Activated CD4-positive, alpha-beta T cell treated with anti-CD3 and anti-CD28 coated beads, Interleukin-2, Interleukin-4, amounts not matched to agents 100 ng/mL and 50 ng/mL, durations not matched to agents 16 hours and 8 hours (primary cell): ENCODE measurements at places on chromosomes 7 and 10.

DNA sequence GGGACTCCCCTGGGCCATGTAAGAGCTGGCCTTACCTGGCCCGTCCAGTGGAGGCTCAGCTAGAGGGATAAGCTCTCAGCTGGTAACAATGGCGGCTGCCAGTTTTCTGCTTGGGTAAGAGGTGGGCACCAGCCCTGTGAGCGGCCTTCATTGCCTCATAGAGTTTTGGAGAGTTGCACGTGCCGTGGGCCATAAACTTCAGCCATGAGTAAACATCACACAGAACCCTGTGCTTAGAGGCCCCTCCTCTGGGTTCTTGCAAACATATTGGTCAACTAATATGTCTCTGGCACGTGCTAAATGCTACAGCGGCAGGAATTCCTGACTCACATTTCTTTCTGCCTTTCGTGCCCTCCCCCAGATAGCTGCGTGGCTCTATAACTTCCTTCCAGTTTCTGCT lies 103.9 kb upstream of the LEP start:
- no peak for DNase-seq

- DNase-seq, result peak; percentile 52
These were observed 132.7 kb downstream of the ICA1 start for GRCh38 chr7:8129318-8129659.

- DNase-seq, result no peak
These were observed 17.8 kb downstream of the MET start for GRCh38 chr7:116689790-116690259.

DNA sequence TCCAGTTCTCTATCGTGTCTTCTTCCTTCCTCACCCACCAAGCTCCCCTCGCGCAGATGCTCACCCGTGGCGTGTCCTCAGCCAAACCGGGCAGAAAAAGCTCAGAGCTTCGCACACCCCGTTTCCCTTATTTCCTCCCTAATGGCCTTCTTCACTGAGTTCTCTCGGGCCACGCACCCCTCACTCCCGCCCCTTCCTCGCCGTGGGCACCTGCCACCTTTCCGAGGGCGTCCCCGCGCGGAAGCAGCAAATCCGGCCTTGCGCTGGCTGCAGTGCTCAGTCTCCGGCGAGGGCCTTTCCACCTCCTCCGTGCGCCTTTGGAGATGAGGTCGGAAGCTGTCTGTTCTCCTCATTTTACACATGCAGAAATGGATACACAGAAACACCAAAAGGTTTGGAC lies 12.4 kb upstream of the CALML3 start:
- DNase-seq, result no peak

DNA sequence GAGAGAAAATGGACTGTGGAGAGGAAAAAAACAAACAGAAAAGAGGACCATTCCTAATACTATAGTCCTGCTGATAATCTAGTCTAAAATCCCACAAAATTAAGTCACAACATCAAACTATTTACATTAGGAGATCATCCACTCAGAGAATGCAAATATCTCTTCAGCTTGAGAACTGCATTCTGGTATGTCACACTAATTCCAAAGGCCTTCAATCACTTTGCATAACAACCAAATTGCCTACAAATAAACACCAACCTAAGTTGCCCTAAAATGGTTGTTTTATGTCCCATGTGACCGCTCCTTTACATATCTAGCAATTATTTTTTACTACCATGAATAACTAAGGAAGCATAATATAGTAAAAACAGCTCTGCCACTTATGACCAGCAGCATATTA lies 264.3 kb downstream of the CACNA2D1 start:
- DNase-seq, result no peak

GRCh38 chr7:35866186-35866585 lies 65.3 kb downstream of the SEPTIN7 start:
- DNase-seq, result no peak

DNA sequence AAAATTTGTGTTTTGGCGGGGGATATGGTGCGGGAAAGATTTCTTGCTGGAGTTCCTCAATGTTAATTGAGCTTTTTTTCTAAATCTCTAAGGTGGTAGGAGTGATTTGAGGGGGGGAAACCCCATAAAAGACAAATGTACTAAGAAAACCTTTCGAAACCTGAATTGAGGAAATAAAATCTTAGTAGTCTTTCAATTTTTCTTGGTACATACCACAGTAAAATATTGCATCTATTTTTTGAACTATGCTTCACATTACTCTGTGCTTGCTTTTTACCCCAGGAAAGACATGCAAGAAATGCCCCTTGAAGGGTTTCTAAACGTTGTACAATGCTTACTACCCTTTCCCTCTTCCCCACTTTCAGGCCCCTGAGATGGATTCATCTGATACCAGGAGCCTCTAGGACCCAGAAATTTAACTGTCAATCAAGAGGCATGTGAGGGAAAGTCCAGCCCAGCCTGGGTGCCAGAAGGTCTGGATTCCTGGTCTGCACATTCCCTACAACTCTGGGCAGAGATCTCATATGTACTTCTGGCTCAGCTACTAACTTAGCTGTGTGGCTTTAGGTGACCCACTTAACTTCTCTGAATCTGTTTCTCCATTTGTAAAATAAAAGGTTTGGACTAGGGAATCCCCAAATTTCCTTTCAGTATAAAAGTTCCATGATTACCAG lies 5.8 kb upstream of the PDCD4 start:
- DNase-seq, result no peak

DNA sequence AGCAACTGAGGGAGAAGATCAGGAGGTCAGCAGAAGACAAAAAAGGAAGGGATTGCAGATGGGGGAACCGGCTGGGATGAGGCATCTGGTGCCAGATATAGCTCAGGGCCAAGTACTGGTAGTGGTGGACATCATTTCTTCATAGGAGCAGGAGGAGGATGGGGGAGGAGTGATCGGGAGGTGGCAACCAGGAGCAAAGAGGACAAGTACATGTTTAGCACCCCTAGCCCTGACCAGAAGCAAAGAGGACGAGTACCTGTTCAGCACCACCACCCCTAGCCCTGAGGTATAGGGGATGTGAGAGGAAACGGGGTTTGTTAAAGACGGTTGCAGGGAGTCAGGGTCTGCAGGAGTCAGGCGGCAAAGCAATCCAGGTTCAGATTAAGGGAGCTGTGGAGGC lies 84.5 kb upstream of the NPS start:
- DNase-seq, result no peak

DNA sequence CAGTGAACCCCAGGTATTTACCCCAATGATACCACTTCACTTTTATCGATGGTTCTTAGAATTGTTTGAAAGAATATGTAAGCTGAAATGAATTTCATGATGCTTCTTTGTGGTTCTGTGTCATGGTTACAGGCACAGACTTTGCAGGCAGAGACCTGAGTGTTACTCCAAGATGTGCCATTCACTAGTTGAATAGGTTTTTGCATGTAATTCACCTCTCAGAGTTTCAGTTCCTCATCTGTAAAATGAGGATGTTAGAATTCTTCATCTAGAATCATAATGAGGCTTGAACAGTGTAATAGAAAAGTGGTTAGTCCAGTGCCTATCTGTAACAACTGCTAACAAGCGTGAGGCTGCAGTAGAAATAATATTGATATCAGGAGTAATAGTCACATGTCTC lies 54.6 kb downstream of the VSTM2A start:
- no peak for DNase-seq

DNA sequence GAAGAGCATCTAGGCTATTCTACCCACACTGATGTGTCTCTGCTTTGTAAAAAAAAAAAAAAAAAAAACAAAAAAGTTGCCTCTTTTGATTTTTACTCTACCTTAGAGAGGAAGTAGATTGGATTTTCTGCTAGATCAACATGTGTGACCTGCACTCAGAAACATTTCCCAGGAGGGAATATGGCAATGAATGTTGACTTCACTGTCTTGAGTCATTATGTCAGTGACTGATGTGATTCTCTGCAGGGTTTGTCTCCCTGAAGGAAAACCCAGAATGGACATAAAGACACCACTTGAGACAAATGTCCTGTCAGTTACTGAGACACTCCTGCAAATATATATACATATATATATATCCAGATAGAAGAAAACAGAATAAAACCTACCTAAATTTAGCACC lies 370.3 kb downstream of the BMPER start:
- DNase-seq, result no peak

GRCh38 chr10:122549636-122550035 lies 10.9 kb upstream of the DMBT1 start:
- DNase-seq, result no peak

DNA sequence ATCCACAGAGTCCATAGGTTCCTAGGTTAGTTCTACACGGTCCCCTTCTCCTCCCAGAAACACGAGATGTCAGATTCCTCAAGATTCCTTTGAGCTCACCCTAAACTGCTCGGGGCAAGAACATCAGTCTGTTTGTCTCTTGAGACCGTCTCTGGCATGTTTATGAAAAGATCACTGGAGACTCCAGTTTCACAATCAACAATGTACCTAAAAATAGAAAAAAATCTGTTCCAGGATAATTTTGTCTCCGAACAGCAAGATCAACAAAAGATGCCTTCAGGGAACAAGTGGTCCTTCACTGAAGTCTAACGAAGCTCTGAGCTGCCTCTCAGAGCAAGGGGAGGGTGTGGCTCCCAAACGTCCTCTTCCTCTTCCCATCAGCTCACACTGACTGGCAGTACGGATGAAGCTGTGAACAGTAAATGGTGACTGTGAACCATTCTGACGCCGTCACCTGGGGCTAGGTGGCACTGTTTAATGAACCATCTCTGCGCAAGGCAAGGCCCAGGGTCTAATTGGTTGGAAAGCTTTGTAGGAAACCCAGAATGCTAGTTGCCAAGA lies 156.2 kb upstream of the LYZL1 start:
- DNase-seq, result no peak

- DNase-seq, result no peak
These were observed 145.0 kb downstream of the PRPF18 start for GRCh38 chr10:13731799-13732198.

DNA sequence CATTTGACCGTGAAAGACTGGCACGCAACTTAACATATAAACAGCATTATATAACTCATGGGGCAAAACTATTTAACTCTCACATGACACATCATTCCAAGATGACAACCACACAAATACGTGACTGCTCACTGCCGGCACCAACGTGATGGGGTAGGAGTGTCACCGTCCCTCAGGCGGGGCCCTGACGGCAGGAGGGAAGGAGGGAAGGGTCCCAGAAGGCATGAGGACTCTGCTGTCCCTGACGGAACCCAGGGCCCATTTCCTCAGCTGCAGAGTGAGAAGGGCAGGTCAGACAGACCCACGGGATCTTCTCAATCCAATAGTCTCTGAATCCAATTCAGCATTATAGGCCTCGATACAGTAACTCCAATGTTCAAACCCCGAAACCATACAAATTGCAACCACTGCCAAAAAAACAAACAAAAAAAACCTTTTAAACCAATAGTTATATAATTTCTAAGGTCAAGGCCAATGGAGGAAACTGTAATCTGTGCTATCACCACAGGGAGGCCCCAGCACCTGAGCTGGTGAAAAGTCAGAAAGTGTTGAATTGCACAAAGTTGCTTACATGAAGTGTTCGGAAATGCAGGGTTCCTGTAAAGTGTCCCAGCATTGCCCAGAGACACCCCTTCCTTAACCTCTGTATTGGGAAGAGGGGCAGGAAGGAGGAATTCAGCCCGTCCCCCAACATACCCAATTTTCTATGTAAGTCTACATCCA lies 137.4 kb downstream of the TNS3 start:
- no peak for DNase-seq

- DNase-seq, result no peak
These were observed 600 bp upstream of the DBNL start for GRCh38 chr7:44043902-44044301.

GRCh38 chr7:69640216-69640615 lies 41.9 kb downstream of the AUTS2 start:
- DNase-seq, result no peak

DNA sequence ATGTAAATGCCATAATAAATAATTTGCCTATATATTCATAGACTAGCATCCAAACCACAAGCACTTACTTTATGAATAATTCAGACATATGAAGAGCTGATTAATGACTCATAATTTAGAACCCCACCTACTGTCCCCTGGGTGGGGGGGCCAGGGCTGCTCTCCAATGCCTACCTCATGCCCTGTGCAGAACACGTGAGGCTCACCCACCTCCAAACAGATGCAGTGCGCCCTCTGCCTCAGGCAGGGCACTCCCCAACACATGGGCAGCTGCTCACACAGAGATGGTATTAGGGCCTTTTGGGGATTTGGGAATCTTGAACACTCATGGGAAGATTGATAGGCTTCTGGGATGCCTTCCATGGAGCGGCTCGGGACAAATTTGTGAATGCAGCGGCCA lies 75.1 kb upstream of the INSIG1 start:
- DNase-seq, result no peak

DNA sequence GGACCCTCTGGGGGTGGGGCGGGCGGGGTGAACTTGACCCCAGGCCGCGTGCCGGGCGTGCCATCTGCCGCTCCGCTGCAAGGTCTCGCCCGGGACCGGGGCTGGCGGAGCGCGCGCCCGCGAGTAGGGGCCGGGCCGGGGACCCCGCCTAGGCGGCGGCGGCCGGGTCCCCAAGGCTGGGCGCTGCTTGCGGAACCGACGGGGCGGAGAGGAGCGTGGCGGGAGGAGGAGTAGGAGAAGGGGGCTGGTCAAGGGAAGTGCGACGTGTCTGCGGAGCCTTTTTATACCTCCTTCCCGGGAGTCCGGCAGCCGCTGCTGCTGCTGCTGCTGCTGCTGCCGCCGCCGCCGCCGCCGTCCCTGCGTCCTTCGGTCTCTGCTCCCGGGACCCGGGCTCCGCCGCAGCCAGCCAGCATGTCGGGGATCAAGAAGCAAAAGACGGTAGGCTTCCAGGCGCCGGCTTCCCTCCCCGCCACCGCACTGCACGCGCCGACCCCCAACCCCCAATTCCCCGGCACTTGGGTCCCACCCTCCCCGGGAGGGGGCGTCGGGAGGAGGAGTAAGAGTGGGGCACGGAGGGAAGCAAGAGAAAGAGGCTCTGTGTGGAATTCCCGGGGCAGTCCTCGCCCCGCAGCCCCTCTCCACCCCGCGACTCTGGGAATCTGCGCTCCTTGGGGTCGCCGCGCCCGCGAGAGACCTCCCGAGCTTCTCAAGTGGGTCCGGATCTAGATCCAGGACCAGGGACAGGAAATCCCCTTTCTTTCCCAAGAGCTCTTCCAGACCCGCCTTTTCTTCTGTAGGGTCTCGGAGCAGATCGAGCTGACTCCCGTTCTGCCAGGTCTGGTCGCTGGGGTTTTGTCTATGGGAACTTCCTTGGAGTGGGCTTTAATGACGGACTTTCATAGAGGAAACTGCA lies at the start of gene PAPSS2:
Gene PAPSS2, plus strand, starts transcription at position 308 of the 913 bp plus-strand sequence. Its CDS starts 104 bp downstream, at position 412.
- no peak for DNase-seq

GRCh38 chr7:2554661-2555111 lies 638 bp downstream of the BRAT1 start:
- no peak for DNase-seq

- DNase-seq, result no peak
These were observed 691 bp upstream of the PPA1 start for GRCh38 chr10:70233939-70234300.

DNA sequence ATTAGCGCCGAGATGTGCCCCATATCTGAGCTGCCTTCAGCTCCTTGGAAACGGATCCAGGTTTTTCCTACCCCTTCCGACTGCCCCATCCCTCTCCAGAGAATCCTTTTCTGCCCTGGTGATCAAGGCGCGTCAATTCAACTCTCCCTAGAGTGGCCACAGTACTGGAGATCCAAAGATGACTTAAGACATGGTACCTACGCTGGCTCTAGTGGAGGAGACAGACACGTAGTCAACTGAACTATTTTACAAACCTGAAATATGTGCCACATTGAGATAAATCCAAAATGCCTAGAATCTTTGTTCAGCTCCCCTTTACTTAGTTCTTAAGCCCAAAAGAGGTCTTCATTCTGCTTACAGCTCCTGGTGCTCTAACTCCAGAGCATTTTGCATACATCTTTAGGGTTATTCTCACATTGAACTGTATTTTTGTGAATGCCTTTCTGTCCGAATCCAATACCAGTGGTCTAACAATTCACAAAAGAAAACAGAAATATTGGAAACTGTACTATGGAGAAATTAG lies 444 bp upstream of the TNPO3 start:
- DNase-seq, result no peak

GRCh38 chr7:98357751-98358161 lies 43.1 kb downstream of the BAIAP2L1 start:
- no peak for DNase-seq
